ENCODE measurements at places on chromosomes 11 and 22. TPM values are rescaled to one million over a fixed set of nuclear protein-coding genes. Genes with fewer than 3 reads are reported as not detected.

DNA sequence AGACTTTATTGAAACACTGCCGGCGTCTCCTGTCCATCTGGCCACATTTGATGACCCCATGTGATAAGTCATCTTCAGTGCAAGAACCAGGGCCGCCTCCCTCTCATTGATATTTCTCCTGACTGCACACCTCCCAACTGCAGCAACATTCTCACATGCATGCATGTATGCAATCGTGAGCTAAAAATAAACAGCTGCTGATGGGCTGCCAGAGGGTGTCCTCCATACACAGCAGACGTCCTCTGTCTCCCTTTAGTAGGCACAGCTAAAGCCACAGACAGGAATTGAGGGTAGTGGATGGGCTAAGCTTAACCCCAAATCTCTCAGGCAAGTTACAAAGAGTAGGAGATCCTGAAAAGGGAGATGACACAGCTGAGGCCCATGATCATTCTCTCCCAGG is 106.7 kb upstream of the HSD17B12 start:
- DNase-seq: no peak

- DNase-seq: no peak
These were observed 235.8 kb upstream of the CCDC90B start for GRCh38 chr11:83521647-83522596.

- no peak for DNase-seq
These were observed 5.9 kb upstream of the NHERF4 start for GRCh38 chr11:119179342-119179741.

GRCh38 chr11:25159341-25159740 is 662.5 kb downstream of the LUZP2 start:
- DNase-seq: no peak

GRCh38 chr11:86570020-86570419 is 102.4 kb downstream of the ME3 start:
- DNase-seq: no peak

DNA sequence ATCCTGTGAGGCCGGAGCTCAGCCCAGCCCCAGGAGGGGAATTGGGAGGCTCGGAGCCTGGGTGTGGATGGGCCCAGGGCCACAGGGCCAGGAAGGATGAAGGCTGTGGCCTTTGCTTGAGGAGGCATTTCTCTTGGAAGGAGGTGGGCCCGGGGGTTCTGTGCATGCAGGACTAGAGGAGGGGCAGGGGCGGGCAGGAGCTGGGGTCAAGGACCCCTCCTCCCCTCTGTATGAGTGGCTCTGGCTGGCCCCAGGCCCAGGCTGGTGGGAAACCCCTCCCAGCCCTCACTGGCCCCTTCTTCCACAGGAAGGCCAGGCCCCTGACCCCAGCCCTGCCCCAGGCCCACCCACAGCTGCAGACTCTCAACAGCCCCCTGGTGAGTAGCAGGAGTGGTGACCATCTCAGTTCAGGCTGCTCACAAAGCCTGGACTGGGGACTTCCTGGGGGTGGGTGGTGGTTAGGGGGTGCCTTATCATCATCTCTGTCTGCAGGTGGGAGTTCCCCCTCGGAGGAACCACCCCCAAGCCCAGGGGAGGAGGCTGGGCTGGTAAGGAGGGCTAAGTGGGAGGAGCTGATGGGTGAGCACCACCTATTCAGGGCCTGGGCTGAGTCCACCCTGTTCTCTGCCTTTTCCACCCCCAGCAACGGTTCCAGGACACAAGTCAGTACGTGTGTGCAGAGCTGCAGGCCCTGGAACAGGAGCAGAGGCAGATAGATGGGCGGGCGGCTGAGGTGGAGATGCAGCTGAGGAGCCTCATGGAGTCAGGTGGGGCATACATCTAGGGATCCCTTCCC is 6.0 kb downstream of the KCNK7 start:
- DNase-seq: no peak

- peak; percentile 25 for DNase-seq
These were observed 49.7 kb downstream of the MYEOV start for GRCh38 chr11:69343401-69344321.

- no peak for DNase-seq
These were observed 38.5 kb downstream of the INSC start for GRCh38 chr11:15153231-15153630.

GRCh38 chr11:80097146-80097545 is 656.3 kb upstream of the TENM4 start:
- no peak for DNase-seq

The TRIM29 gene
- polyA plus RNA-seq: 0.22 TPM

DNA sequence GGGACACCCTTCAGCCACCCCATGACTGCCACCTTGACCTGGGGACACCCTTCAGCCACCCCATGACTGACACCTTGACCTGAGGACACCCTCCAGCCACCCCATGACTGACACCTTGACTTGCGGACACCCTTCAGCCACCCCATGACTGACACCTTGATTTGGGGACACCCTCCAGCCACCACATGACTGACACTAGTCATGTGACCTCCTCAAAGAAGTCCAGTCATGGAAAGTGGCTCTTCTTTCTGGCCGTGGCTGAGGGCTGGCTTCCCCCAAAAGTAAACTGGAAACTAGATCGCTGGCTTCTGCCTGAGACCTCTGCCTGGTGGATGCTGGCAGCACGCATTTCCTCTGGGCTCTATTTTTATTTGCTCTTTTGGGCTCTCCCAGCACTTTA is 28.4 kb downstream of the ARFGAP2 start:
- no peak for DNase-seq

DNA sequence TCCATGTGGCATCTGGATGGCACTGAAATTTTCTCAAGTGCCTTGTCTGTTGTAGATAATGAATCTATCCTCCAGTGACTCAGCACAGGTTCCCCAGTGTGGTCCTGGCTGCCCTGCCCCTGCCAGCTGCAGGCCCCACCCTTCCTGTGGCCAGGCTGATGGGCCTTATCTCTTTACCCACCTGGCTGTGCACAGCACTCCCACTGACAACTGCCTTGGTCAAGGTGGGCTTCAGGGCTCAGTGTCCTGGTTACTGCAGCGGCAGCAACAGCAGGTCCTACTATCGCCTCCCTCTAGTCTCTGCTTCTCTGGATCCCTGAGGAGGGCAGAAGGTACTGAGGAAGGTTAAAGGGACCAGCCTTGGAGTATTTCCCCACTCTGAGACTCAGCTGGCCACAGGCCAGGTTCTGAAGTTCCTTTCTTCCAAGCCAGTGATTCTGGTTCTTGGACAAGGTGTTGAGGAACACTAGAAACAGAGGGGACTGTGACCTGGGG is 3.1 kb downstream of the HMBS start:
- DNase-seq: peak; percentile 91

The OOSP4B gene
- not detected for polyA plus RNA-seq

The APOA4 gene
- 90.5 TPM for polyA plus RNA-seq

The SLC22A24 gene
- polyA plus RNA-seq: 0.02 TPM

GRCh38 chr22:50599816-50600455 is 657 bp upstream of the MAPK8IP2 start:
- peak; percentile 72 for DNase-seq

DNA sequence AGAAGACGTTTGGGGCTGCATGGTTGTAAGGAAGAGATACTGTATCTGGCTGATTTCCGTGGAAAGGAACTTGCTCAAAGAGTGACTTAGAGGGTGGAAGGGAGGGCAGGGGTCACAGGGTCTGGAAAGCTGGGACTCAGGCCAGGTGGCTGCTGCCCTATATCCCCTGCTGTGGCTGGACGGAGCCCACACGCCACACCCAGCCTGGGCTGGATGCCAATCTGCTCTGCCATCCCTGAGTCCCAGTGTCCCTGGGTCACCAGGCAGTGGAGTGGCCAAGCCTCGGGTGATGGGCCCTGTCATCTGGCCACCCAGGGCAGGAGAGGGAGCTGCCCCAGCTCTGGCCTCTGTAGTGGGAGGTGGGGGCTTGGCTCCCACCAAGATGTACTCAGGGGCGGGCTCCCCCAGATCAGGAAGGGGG is 26.5 kb upstream of the KRTAP5-7 start:
- peak; percentile 53 for DNase-seq

- no peak for DNase-seq
These were observed 31.4 kb upstream of the CCDC89 start for GRCh38 chr11:85717429-85717828.

- DNase-seq: no peak
These were observed 56.9 kb downstream of the ATG16L2 start for GRCh38 chr11:72871119-72871518.

GRCh38 chr11:33375688-33376311 is 118.6 kb downstream of the HIPK3 start:
- DNase-seq: no peak

DNA sequence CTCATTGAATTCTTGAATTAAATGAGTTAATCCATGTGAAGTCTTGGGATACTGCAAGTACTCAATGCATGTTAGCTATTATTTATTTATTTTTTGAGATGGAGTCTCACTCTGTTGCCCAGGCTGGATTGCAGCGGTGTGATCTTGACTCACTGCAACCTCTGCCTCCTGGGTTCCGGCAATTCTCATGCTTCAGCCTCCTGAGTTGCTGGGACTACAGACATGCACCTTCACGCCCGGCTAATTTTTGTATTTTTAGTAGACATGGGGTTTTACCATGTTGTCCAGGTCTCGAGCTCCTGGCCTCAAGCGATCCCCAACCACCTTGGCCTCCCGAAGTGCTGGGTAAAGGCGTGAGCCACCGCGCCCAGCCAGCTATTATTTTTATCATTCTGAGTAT is 9.4 kb downstream of the MMP7 start:
- DNase-seq: no peak
